Activated T-cell treated with anti-CD3 and anti-CD28 coated beads for 48 hours (primary cell): ENCODE measurements at places on chromosomes 7 and 10.

GRCh38 chr10:43209074-43209455 lies 57.8 kb downstream of the RASGEF1A start:
- no peak for DNase-seq

DNA sequence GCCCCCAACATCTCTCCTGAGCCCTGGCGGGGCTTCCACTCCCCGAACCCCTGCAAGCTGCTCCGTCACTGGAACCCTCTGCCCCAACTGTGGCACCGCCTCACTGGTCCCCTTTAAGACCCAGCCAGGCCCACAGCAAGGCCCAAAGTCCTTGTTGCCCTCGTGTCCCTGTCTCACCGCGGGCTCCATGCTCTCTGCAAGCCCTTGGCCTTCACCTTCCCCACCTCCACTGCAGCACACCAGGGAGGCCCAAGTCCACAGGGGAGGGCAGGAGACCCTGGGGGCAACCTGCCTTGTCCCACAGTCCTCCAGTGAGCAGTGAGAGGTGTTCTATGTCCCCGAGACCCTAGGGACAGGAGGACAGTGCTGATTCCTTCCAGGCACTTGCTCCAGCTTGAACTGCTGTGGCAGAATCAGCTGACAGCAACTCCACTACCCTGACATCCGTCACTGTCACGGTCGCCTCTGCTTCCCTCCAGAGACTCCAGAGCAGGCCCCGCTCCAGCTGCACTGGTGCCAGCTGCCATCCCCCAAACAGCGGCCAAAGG lies 105.3 kb downstream of the CYTH3 start:
- no peak for DNase-seq

DNA sequence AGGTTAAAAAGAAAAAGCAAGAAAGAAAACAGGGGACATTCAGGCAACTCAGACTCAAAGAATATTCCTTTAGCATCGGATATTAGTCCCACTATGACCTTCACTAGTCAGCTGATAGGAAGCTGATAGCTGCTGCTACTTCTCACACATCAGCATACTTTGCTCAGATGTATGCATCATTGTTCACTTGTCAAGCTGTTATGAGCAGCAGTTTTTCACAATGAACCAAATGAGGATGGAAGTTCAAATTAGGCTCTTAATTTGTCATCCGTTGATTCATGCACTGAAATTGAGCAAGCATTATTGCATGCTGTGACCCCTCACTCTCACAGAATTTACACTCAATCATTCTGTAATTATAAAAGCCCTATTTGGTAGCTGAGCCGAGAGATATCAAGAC lies 257.7 kb downstream of the SNX13 start:
- DNase-seq = no peak

DNA sequence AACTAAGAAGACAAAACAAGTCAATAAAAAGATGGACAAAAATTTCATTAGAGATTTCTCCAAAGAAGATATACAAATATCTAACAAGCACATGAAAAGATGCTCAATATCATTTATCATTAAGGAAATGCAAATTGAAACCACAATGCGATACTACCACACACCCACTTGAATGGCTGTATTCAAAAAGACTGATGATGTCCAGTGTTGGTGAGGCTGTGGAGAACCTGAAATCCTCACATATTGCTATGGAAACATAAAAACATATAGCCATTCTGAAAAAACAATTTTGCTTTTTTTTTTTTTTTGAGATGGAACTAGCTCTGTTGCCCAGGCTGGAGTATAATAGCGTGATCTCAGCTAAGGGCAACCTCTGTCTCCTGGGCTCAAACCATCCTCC lies 124.1 kb upstream of the LAMB4 start:
- no peak for DNase-seq

- DNase-seq = no peak
Observed at GRCh38 chr7:19101909-19102308, 15.5 kb downstream of the TWIST1 start.

DNA sequence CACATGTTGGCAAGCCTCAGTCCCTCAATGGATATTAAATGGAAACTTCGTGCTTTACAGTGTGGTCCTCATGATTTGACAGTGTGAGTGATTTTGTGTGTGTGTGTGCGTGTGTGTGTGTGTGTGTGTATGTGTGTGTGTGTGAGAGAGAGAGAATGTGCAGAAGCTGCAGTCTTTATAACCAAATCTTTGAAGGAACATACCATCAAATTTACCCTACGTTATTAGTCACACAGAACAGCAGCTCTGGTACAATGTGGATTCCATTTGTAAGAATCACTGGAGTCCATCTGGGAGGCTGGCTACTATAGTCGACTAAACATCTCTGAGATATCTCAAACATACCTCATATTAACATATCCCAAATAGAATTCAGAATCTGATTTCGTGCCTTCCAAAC lies 928.0 kb upstream of the POT1 start:
- DNase-seq = no peak
